MCF 10A (cell line): ENCODE measurements at places on chromosomes 4 and X. TPM values are rescaled to one million over a fixed set of nuclear protein-coding genes. Genes with fewer than 3 reads are reported as not detected.

TMEM35A gene
- not detected in 2 replicates for total RNA-seq

DNA sequence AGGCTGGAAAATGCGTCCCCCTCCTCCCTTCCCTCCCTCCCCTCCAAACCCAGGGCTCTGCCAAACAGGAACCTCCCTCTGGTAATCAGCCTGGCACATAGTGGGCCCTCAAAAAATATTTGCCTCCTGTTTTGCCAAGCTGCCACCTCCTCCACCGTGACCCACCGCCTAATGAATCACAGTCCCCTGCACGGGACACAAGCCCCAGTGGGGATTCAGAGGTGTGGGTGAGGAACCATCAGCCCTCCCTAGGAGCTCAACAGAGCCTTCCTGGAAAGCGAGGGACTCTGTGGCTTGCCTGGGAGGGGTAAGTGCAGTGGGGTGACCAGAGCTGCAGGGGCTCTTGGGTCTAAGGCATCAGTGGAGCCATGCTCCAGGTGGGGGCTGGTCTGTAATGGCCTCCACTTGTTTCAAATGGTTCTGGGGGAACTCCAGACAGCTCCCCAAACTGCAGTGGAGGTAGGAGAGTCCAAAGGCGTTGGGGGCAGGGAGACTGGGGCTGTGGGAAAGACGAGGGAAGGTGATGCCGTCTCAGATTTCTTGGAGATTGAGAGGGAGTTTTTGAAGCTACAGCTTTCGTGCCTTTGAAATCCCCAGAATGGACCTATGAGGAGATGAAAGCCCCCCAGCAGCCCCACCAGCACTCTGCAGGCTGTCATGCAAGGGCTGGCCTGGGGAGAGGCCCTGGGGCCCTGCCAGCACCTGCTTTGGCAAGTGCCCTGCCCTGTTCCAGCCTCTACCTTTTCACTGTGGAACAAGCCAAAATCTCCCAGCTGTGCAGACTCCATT is 1.0 kb upstream of the PPP2R2C start:
- DNase-seq = no peak

- DNase-seq = peak; percentile 26
Observed at GRCh38 chr4:183469936-183470335, 25.5 kb downstream of the CDKN2AIP start.

GRCh38 chr4:53559021-53559620 is 32.2 kb downstream of the LNX1 start:
- peak; percentile 8 for DNase-seq

- DNase-seq = peak; percentile 9
Observed at GRCh38 chrX:48665991-48666390, 17.6 kb upstream of the WAS start.

DNA sequence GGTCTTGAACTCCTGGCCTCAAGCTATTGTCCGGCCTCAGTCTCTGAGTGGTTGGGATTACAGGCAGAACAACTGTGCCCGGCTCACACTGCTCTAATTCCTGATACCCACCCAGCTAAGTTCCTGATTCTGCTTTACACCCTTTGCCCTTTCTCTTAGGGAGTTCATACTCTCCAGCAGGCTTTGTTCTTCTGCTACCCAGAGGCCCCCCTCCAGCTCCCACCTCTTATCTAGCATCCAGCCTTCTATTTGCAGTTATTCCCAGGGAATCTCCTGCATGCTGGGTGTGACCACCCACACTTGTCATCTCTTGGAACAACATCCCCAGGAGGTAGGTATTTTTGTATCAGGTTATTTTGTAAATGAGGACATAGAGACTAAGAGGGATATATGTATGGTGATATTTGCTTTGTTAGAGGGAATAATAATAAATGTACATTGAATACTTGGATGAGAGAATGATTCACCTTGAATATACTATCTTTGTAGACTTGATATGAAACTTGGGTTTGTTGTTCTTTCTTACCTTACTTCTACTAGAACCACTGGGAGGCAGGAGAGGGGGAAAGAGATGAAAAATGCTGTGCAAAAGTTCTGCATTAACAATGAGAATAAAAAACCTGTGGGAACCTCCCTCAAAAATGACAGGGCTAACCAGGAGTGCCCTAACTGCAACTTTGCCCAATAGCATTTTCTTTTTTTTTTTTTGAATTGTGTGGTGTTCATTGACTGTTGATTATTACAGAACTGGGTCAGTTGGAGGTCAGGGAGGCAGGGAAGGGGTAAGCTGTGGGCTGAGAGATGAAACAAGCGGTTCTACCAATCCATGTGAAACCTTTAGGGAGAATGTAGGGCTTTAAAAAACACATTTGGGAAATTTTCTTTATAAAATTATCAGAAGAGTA is 157.4 kb downstream of the SPRY1 start:
- no peak for DNase-seq

BDH2 gene
- 14.3 and 17.6 TPM in 2 replicates for total RNA-seq
